Cardiac fibroblast (primary cell): ENCODE measurements at places on chromosomes 2 and 18.
A peak's percentile ranks its signal among the peaks of the same experiment; 100 is the strongest.

DNA sequence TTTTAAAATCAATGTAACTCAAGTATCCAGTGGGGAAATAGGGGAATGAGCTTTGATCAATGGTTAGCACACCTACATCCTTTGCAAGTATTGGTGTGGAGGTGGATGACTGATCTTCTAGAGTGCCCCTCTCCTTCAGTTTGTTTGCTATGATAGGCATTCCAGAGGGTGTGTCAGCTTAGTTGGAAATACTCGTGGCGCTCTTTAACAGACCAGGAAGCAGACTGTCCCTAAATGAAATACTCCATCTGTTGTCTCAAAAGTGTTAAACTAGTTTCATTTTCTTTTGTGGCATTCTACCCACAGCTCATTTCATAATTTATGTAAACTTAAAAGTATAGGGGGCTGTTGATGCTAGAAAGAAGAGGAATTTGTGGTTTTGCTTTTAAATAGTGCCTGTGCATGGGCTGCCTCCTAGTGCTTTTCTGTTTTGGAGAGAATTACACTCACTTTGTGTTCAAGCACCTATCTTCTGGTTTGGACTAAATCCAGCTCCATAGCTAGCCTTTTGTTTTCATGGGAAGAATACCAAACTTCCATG, 66.2 kb downstream of the STAT1 start:
- DNase-seq: peak; percentile 76

DNA sequence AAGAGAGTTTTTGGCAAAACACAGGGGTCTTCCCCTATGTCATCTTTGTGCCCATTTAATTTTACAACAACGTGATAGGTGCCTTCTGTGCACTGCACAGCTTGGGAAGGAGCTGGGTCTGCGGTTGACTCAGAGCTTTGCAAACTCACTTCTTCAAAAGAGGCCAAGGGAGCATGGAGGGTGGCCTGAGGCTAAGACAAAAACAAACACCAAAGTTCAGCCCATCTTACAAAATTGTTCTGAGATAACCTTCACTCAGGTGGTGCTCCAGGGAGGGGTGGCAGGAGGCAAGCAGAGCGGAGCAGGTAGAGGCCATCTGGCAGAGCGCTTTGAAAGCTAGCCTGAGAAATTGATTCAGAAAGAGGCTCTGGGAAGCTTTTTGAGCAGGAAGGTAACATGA, 9.8 kb downstream of the SOWAHC start:
- no peak for DNase-seq

GRCh38 chr2:123723706-123724105, 301.4 kb upstream of the CNTNAP5 start:
- peak; percentile 3 for DNase-seq

GRCh38 chr2:25303633-25304236, 38.0 kb downstream of the DNMT3A start:
- DNase-seq: no peak

DNA sequence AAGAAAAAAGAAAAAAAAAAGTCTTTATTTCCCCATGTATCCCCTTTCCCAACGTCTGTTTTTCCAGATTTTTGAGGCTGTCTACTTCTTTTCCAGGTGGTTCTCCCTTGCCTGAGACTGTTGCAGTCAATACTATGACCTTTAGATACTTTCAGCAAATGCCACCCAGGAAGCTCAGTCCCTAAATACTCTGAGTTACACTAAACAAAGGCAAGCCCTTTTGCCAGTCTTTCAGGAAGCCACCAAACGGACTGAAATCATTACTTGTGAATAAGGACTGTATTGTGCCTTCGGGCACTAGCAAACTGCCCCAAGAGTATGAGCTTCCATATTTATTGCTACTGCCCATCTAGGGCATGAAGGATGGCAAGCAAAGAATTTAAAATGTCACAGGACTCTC, 621.3 kb downstream of the SUCLG1 start:
- no peak for DNase-seq

GRCh38 chr18:69564602-69565001, 163.9 kb downstream of the DOK6 start:
- DNase-seq: no peak

- peak; percentile 39 for DNase-seq
These were observed 82.1 kb downstream of the TNP1 start for GRCh38 chr2:216777637-216778273.

DNA sequence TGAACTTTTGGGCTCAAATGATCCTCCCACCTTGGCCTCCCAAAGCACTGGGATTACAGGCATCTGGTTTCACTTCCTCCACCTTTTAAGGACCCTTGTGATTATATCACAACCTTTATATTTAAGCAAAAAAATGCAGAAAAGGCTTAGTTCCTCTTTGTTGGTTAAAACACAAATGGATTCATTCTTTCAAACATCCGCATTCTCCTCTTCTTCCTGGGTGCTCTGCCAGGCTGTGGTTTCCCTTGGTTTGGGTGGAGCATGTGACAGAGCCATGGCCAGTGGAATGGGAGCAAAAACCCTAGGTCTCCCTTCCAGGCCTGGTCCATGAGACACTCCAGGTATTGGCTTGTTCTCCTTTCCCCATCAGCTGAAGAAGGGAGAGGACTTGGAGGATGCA, 9.9 kb upstream of the SLC66A3 start:
- no peak for DNase-seq

DNA sequence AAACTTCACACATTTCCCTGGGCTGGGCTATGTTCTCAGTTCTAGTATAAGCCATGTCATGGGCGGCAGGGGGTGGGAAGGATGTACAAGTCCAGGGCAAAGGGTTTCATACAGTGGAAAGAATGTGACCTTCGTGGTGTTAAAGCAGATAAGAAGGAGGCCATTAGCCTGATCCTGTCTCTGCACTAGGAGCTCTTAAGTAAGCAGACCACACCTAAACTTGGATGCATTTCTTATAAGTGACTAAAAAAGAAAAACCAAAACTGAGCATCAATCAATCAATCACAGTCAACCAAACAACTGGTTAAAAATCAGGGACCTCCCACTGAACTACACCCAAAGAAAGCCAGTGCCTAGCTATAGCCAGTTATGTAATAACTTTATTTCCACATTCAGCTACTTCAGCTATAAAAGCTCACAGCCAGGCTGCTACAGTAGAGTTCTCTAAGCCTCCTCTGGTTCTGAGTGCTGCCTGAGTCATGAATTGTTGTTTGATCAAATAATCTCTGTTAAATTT, 46.8 kb upstream of the RIOK3 start:
- peak; percentile 52 for DNase-seq

DNA sequence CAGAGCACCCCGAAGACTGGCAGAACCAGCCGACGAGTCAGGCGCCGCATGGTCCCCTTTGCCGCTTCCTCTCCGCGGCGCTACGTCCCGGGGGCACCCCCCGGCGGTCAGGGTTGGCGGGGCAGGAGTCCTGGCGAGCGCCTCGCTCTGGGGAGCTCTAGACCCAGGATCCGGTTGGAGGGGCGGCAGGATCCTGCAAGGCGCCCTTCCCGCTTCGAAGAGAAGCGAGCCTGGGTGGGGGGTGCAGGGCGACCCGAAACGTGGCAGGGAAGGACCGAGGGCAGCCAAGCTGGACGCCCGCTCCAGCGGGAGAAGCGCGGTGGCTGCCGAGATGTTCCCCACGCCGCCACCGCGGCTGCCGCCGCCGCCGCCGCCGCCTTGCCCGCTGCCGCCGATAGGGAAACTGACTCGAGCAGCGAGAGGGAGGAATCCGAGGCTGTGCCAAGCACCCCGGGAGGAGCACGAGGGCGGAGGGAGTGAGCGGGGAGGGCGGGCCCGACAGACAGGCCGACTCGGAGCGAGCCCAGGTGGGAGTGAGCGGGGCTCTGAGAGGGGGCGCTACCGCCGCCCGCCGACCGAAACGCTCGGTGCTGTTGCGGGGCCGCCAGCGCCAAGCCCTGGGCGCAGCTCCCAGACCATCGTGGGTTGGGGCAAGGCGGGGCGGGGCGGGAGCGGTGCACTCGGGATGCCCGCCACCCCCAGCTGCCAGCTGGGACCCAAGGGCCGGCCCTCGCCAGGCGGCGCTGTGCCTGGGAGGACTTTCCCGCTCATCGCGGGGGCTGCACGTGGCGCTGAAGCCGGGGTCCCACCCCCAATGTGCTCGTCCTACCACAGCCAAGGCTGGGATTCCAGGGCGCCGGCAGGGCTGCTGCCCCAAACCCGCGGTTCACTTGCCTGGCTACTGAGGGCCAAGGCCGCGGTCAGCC, at the start of gene GALNT14:
TSS of gene GALNT14 (minus strand) at position 404 of the 926 bp plus-strand sequence. CDS start at position 50, 354 bp downstream.
- DNase-seq: peak; percentile 23

DNA sequence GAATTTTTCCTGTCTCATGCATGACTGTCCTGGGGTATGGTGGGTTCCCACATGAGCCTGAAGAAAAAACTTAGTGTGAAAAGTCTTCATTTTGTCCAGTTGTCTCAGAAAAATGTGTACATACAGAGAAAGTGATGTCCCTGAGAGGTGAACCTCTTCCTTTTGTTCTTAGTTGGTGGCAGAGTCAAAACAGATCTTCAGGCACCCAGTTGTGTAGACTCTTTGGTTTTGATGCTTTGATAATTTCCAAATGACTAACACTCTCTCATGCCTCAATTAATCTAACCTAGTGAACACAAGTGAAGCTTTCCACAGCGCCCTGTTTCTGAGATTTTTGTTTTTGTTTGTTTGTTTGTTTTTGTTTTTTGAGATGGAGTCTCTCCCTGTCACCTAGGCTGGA, 273.5 kb downstream of the PIK3C3 start:
- no peak for DNase-seq

GRCh38 chr18:47919916-47920315, 10.5 kb downstream of the SMAD2 start:
- DNase-seq: no peak

DNA sequence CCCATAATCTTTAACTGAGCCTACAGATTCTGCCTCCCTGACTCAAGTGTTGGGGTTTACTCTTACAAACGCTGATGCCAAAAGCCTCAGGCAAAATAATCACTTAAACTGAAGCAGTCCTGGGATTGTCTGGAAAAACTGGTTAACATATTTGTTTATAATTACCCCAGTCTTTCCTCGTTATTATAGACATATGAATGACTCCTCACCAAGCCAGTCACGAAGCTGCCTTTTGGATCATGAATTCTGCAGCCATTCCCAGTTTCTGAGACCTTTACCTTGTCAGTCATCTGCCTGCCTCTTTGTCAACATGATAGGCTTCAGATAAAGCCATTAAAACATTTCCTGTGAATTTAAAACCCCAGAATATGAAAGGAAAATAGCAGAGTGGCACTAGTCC, 46.4 kb downstream of the MREG start:
- DNase-seq: no peak

GRCh38 chr18:77038182-77038858, 94.3 kb downstream of the MBP start:
- no peak for DNase-seq
